Naive thymus-derived CD8-positive, alpha-beta T cell (primary cell): ENCODE measurements at places on chromosomes 4 and X.

DNA sequence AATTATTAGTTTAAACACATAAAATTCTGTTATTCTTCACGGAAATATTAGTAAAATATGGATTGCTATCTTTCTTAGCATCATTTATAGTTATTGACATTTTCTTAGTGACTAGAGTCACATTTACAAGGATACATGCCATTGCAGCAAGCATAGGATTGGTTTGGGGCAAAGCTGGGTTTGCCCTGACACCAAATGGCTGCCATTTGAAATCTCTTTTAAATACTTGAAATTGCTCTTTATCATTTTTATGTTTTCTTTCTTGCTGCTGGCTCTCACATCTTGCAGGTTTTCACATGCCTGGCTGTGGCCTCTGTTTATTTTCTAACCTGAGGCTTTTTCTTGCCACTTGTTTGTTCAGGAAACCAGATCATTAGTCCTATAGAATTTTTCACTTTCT is 39.9 kb downstream of the EGF start:
- DNase-seq, result no peak

DNA sequence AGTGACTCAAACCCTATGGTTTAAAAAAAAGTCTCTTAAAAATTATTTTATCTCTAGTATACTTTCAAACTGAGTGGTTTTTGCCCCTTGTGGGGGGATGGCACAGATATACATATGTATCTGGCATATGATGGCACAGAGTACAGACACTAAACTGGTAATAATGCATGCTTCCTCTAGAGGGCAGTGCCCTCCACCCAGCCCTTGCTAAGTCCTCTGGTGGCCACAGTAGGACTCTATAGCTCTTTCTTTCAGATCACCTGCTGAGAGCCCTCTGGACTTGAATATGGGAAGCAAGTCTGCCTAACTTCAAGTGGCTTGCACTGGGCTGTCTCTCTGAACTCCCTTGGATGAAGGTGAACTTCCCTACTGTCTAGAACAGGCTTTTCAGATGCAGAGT is 66.3 kb downstream of the TSPAN7 start:
- DNase-seq, result no peak

GRCh38 chr4:56148428-56148827 is 199.7 kb downstream of the CEP135 start:
- no peak for DNase-seq

GRCh38 chr4:166538491-166539005 is 665.5 kb downstream of the TLL1 start:
- DNase-seq, result no peak

DNA sequence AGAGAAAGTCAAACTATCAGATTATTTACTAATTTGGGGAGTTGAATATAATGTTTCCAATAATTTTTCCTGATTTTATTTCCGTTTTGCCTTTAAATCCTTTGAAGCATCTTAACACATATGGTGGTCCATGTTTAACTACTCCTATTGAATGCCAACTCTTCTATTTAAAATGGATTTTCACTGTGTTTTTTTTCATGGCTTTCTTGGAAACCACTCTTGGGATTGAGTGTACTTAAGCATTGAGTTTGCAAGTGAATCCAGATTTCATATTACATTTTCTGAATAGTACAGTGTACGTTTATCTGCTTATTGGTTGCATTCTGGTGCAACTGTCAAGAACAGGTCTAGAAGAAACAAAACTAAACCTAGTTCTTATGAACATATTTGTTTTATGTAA is 45.6 kb downstream of the RAPGEF2 start:
- no peak for DNase-seq

- no peak for DNase-seq
Observed at GRCh38 chr4:133146574-133147241, 2.4 kb upstream of the PCDH10 start.

DNA sequence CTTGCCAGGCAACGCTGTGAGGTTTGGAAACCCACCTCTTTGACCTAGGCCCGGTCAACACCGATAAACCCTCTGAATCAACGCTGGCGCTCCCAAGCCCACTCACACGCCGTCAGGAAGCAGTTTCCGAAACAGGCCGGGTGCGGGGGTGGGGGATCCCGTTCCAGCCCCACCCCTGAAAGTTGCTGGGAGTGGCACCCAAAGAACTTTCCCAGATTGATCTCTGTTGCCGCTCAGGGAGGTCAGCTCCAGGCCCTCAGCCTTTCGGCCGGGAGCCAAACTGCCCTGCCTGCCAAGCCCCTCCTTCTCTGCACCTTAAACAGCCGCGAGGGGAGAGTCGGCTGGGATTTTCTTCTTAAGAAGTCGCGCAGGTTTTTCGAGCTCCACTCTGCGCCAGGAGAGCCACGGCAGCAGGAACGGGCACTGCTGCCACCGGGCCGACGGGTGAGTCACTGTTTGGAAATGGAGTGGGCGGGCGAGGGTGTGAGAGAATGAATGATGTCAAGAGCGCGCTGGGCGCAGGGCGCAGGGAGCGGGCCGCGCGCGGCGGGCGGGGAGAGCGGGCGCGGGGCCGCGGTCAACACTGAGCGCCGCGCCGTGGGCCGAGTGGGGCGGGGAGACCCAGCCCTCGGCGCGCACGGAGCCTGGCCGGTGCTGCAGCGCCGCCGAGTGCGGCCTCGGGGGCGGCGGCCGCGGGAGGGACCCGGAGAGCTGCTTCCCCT is at the start of gene SGMS2:
SGMS2 (plus strand) TSS at position 583 of the 722 bp plus-strand sequence. CDS start 70,622 bp downstream, outside the sequence.
- DNase-seq, result no peak

GRCh38 chr4:7771541-7772507 is 167.8 kb downstream of the AFAP1 start:
- DNase-seq, result no peak

GRCh38 chr4:16721613-16722291 is 176.7 kb downstream of the LDB2 start:
- no peak for DNase-seq

DNA sequence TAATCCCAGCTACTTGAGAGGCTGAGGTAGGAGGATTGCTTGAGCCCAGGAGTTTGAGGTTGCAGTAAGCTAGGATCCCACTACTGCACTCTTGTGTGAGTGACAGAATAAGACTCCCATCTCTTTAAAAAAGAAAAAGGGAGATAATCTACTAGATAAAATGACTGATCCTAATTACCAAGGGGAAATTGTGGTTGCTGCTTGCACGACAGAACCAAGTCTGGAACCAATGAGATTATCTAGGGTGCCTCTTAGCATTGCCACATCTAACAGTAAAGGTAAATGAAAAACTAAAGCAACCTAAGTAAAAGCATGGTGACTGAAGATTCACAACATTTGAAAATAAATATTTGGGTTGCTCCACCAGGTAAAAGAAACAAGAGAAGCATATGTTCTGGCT is 185.1 kb downstream of the PDHA2 start:
- DNase-seq, result no peak

DNA sequence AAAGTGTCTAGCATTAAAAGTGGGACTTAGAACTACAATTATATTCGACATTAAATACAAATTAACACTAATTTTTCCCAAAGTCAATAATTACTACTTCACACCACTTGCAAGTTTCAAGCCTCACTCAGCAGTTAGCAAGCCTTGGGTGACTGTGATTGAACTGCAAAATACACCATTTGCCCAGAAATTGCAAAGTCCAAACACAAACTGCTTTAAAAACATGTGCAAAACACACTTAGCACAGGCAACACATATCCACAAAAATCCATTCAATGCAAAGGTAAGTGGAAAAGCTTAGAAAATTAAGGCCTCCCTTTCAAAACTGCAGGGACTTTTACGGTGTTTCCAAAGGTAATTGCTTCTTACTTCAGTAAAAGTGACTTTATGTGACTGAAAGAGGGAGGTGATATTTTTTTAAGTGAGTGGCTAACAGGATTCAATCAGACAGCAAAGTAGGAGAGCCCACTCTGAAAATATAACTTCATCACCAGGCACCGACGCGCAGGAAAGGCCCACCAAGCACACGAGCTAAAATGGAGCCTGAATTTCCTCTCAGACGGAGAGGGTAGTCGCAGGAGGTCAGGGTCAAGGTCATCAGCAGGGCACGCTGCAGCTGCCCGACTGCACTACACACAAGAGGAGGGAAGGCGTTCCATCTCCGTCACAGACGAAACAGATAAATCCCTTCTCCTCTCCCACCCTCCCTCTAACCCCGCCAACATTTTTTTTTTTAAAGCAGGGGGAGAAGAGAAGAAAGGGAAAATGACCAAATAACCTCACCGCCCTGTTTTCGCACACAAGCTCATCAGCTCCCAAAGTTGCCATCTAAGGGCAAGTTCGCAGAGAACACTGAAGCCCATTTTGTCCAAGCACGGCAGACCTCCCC is 3.1 kb downstream of the ZNF827 start:
- peak; percentile 24 for DNase-seq

GRCh38 chr4:101332424-101332823 is 14.9 kb downstream of the PPP3CA start:
- no peak for DNase-seq

DNA sequence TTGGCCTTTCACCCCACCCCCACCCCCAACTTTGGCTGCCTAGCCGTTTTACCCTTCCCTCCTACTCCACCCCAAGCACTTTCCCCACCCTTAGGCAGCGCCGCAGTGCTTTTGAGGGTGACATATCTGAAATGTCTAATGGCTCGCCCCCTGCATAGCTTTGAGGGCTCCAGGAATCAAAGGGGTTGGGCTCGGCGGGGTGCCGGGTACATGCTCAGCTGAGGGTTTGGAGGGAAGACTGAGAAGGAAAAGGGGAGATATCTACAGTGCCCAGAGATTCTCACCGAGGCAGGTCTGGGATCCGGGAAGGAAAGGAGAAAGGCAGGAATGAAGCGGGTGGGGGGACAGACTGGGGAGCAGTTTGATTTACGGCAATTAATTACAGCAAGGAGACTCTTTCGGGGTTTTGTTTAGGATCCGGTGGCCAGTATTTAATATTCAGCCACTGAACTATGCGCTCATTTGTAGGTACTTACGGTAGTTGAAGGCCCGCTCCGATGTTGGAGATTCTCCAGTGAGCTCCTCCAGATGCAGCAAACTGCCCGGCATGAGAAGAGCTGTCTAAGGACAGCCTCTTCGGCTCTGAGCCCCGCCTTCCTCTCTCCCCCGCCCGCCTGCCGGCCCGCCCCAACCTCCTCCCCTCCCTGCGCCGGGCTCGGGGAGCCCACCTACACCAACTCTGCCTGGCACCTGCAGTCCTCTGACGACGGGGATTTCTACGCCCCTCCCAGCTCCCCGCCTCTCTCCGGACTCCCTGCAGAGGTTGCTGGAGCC is at the start of gene IGSF1:
IGSF1 (minus strand) TSS at position 569 of the 774 bp plus-strand sequence. CDS start 2,632 bp downstream, outside the sequence.
- no peak for DNase-seq

- DNase-seq, result no peak
Observed at GRCh38 chr4:103429283-103429682, 231.1 kb upstream of the CENPE start.

DNA sequence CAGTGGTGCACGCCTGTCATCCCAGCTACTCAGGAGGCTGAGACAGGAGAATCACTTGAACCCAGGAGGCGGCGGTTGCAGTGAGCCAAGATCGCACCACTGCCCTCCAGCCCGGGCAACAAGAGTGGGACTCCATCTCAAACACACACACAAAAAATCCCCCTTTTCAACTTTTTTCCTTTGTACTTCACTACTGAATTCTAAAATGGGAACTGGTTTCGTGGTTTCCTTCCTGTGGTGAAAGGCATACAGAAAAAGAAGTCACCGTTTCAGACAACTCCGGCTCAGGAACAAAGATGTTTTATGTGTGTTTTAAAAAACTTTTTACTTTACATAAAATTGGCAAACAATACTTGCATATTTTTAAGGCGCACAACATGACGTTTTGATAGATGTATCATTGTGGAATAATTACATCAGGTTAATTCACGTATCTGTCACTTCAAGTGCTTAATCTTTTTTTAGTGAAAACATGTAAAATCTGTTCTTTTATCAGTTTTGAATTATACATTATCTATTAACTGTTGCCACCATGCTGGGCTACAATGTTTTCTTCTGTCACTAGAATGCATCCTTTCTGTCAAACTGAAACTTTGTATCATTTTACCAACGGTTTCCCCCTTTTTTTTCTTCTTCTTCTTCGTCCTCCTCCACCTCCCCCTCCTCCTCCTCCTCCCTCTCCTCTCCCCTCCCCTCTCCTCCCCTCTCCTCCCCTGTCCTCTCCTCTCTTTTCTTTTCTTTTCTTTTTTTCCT is 186.0 kb downstream of the CRLF2 start:
- DNase-seq, result peak; percentile 21

DNA sequence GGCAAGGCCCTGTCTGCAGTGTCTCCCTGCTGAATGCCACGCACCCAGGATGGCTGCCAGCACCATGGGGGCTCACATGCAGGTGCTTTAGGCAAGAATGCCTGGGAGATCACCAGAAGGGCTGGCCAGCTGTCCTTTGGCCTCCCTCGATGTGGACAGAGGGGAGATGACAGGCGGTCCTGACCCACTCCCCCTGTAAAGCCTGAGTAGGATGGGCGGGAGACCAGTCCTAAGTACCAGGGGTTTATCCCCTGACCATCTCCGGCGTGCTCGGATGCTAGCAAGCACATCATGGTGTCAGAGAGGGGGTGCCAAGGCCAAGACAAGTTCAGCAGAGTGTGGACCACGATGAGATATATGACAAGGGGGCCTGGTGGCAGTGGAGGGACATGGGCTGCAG is 5.3 kb downstream of the PDZD4 start:
- DNase-seq, result no peak

- DNase-seq, result no peak
Observed at GRCh38 chr4:25466966-25467697, 90.1 kb downstream of the ANAPC4 start.

DNA sequence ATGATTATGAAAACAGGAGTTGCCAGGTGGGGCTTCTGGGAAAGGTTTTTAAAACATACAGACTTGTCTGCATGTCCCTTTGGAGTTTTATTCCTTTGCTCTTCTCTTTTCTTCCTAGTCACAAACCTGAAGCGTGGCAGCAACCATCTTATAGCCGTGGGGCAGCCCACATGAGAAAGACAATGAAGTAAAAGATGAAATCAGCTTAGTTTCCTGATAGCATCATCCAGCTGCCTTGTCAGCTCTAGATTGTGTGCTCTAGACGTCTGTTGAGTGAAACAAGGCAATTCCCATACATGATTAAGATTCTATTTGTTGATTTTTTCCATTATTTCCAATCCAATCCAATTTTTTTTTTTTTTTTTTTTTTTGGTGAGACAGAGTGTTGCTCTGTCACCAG is 68.9 kb downstream of the ELOVL6 start:
- DNase-seq, result no peak

DNA sequence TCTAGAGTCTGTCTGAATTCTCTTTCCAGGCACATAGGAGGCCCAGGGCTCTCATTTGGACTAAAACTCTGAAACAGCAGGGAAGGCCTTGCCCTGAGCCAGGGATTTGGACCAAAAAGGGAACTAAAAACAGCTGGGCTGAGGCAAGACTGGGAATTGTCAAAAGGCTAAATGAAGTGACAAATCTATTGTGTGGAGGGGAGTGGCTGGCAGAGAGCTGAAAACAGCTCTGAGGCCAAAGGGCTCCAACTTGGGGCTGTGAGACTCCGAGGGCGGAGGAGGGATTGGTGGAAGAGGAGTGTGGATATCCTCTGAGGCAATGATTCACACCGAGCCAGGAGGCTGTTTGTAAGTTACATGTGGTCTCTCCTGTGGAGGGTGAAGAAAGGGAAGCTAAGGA is 63.2 kb downstream of the PHEX start:
- no peak for DNase-seq

DNA sequence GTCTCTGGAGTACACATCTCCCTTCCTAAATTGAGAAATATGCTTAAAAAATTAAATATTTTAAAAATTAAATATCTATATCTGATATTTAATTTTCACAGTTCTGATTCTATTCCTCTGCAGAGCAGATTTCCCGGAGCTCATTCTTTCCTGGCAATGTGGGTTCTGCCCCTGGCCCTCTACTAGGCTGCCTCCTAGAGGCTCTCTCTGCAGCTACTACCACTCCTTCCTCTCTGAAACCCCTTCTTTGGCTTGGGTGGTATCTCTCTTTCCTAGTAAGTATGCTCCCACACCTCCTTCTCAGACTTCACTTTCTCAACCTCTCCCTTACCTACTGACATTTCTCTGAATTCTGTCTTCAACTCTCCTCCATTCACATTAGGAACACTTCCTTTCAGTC is 45.3 kb downstream of the RPGR start:
- DNase-seq, result no peak
